NAMALWA (cell line): ENCODE measurements at places on chromosomes 12 and 14.
A peak's percentile ranks its signal among the peaks of the same experiment; 100 is the strongest.

DNA sequence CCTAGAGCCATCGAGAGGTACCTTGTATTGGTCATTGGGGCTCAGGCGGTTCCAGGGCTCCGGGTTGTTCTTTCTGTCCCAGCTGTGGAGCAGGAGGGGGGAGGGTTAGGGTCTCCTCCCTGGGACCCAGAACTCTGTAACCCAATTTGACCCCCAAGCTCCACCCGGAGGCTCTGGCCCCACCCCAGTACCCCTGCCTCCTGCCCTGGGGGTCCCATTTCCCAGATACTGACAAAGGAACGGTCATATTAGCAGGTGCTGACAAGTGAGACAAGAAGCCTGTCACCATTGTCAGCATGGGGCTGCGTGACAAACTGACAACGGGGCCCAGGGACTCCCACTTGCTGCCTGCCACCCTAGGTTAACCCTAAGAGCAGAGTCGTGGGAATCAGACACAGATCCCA is 6.2 kb downstream of the SHMT2 start:
- peak; percentile 34 for DNase-seq

DNA sequence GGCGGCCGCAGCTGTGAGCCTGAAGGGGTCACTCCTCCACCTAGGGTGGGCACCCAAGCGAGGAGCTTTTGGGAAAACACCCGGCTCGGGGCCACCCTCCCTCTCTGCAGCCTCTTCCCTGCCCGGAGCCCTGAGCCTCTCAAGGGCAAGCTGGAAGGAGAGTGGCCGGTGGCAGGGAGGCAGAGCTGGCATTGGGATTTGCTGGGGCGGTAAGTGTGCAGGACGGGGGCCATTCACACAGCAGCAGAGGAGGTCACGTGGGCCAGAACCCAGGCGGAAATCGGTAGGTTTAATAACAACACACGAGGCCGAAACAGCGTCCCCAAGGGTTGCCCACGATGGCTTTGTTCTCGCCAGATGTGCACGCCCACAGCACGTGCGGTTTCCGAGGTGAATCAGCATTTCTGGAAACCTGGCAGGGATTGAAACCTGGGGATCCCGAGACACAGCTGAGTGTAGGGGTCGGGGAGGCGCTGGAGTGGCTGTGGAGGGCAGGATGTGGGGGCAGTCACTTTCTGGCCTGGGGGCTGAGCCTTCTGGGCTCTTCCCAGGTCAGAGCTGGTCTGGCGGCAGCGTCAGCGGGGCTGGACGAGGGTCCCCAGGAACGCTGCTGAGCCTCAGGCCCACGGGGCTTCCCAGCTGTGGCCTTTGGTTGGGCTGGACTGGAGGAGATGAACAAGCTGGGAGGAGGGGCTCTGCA is 23.5 kb downstream of the NOC4L start:
- DNase-seq = no peak

GRCh38 chr12:124713041-124713435 is 145.6 kb upstream of the NCOR2 start:
- no peak for DNase-seq

DNA sequence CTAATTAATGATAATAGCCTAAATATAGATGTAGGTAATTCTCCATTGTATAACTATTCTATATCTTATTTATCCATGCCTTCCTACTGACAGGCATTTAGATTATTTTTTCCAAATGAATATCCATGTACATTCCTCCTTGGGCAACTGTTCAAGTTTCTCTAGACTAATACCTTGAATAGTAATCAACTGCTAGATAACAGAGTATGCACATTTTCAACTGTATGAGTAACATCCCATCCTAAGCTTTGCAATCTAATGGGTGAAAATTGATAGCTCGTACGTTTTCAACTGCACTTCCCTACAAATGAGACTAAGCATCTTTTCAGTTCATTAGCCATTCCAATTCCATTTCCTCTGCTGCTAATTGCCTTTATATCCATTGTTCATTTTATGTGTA is 37.0 kb downstream of the YAF2 start:
- DNase-seq = no peak

DNA sequence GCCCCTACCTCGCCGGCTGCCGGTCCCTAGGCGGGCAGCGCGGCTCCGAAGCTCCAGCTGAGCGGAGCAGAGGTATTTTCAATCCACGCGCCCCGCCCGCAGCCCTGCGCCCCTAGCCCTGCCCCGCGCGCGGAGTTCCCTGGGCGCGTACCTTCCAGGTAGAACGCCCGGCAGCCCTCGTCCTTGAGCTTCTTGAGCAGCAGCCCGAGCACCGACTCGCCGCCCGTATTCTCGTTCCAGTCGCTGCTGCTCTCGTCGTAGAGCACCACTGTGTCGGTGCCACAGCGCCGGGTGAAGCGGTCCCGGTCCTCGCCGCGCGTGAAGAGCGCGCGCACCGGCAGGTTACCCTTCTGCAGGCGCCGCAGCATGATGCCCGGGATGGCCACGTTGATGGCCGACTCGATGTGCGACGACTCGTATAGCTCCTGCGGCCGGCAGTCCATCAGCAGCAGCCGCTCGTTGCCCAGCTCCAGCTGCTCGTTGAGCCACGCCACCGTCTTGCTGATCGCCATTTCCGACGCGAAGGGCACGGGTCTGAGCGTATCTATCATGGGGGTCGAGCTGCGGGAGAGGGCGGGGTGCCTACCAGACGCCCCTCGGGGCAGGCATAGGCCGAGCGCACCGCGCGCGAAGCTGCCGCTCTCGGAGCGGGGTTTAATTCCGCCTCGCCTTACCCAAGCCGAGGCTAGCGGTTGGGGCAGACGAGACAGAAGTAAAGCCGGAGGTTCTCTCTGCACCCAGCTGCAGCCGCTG is 636 bp downstream of the DUSP6 start:
- no peak for DNase-seq
